ENCODE measurements at places on chromosomes 7 and 10. TPM values are rescaled to one million over a fixed set of nuclear protein-coding genes. Genes with fewer than 3 reads are reported as not detected.

Gene MMD2
- not detected for polyA plus RNA-seq

Gene SBDS
- 214 TPM for polyA plus RNA-seq

Gene PRLHR
- not detected for polyA plus RNA-seq

Gene TSPAN13
- 16.1 TPM for polyA plus RNA-seq

Gene VSIR
- polyA plus RNA-seq: 36.8 TPM

Gene ANXA7
- 78.6 TPM for polyA plus RNA-seq

Gene EPHB4
- polyA plus RNA-seq: 14.4 TPM

Gene ENO4
- 0.07 TPM for polyA plus RNA-seq

Gene GIMAP1
- polyA plus RNA-seq: 7.8 TPM

Gene TAS2R41
- not detected for polyA plus RNA-seq

Gene TMEM176A
- polyA plus RNA-seq: 51.6 TPM

Gene IGFBP1
- polyA plus RNA-seq: 0.14 TPM

Gene AMPH
- 1.3 TPM for polyA plus RNA-seq

Gene TRIM74
- polyA plus RNA-seq: 0.27 TPM

Gene FEZF1
- polyA plus RNA-seq: not detected

Gene TSPAN12
- 37.6 TPM for polyA plus RNA-seq

Gene TMEM229A
- polyA plus RNA-seq: 0.50 TPM

Gene ACSM6
- not detected for polyA plus RNA-seq

Gene SPDYE9
- polyA plus RNA-seq: not detected

Gene SLC39A12
- 0.05 TPM for polyA plus RNA-seq

Gene SPDYE6
- polyA plus RNA-seq: 0.18 TPM

Gene HSPA12A
- 8.4 TPM for polyA plus RNA-seq

Gene MYL10
- polyA plus RNA-seq: not detected

Gene RBP4
- 43.4 TPM for polyA plus RNA-seq

Gene SMKR1
- polyA plus RNA-seq: 0.16 TPM

Data from right cardiac atrium (tissue), 5 donors.